Sigmoid colon (tissue), 7 donors: ENCODE measurements at places on chromosomes 7 and 10. TPM values are rescaled to one million over a fixed set of nuclear protein-coding genes. Genes with fewer than 3 reads are reported as not detected.

GRCh38 chr10:93461109-93461806 is 20.9 kb downstream of the MYOF start:
- DNase-seq: peak; percentile 26

DNA sequence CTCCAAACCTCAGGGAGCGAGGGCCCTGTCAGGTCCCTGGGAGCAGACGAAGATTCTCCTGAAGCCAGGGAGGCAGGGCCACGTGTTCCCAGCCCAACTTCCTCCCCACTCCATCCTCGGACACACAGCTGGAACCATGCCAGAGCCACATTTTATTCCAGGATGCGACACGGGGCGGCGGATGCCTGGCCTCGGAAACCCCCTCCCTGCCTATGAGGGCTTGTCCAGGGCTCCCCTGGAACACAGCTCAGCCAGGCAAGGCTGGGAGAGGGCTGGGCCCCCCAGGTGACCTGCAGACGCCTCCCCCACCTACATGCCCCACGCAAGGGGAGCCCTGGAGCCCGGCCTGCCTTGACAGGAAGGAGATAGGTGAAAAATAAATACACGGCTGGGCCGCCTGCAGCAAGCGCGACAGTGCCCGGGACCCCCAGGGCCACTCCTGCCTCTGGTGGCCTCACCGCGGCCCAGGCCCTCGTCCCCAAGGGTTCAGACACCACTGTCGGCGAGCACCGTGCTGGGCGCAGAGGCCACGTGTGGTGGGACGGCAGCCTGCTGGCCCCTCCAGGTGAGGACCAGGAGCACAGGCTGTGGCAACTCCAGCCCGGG is 21.5 kb downstream of the GET4 start:
- no peak for DNase-seq

DNA sequence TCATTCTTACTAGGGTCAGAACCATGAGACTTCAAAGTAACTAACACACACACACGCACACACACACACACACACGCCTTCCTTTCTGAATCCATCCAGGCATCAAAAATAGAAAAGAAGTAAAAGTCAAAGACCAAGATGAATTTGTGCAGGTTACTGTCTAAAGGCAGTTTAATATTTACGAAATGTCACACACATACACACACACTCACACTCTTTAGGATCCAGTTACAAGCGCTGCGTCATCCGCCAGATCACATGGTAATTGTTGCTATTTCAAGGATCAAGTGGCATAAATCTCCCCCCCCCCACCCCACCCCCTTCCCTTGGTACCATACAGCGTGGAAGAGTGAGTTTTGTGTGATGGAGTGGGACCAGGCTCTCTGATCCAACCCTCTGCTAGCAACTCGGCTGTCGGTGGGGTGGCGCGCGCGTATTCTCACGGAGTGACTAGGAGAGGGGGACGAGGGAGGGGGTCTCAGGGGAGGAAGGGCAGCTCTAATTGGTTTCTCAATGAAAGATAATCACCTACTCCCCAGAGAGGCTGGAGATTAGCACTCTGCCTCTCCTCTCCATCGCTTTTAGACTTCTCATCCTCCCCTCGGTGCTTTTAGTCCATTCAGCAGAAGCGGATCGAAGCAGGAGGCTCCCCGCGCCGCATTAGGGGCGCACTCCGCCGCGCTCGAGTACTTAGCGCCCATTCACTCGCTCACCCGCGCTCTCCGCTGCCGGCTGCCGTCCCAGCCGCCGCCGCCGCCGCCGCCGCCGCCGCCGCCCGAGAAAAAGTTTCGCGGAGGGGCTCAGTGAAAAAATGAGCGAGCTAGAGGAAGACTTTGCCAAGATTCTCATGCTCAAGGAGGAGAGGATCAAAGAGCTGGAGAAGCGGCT is 83.5 kb upstream of the PRKG1 start:
- peak; percentile 79 for DNase-seq

DNA sequence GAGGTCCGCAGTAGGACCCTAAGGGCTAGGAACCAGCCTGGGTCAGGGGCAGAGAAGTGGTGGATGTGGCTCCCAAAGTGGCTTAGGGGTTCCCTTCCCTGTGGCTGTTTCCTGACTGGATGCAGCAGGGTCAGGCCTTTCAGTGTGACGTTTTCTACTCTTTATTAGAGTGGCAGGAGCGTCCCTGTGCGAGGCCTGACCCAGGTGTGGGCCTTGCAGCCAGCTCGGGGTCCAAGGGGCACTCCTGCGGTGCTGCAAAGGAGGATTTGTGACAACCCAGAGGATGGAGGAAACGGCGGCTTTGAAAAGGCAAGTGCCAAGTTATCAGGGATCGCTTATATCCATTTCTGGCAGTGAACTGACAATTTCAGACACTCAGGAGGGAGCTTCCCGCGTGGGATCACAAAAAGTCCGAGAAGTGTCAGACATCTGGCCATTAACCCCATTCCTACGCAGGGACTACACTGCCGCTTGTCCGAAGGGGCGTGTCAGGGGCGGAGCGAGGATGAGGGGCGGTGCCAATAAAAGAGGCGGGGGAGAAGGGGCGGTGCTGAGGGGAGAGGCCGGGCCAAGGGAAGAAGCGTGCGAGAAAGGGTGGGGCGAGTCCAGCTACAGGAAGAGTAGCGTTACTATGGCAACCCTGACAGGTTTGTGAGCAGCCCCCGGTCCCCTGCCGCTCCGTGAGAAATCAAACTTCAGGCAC is 98.8 kb upstream of the ZNF722 start:
- DNase-seq: peak; percentile 76

DNA sequence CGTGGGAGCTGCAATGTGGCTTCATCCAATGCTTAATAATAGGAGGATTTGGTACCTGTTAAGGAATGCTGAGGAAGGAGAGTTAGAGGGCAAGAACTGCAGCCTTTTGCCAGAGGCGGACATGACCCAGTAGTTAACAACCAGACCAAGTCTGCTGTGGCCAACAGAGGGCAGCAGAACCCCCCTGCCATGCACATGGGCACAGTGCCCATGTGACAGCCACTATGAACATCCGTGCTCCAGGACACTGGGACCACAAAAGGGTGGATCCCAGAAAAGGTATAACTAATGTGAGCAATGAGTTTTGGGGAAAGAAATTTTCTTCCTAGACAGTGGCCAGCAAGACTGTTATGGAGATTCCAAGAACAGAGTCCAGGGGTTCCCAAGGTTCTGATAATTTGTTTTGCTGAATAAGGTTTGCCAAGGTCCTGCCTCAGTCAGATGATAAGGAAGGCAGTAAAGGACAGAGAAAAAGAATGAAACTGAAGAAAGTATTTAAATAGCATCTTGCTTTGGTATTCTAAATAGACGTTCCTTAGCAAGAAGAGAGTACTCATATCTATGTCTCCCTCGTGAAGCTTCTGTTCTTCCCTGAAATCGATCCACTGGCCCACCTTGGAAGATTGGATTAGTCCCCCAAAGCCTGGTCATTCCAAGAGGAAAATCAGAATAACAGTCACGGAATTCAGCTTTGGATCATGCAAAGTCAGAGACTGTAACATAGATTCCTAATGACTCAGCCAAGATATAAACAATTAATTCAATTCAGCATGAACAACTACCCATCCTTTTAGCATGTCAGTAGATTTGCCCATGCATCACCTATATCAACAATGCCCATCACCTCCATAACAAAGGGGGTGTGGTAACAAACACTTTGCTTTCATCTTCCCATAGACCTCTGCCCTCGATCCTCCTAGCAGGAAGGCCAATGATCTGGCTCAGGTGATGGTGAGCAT is 56.0 kb downstream of the LGI1 start:
- no peak for DNase-seq

DNA sequence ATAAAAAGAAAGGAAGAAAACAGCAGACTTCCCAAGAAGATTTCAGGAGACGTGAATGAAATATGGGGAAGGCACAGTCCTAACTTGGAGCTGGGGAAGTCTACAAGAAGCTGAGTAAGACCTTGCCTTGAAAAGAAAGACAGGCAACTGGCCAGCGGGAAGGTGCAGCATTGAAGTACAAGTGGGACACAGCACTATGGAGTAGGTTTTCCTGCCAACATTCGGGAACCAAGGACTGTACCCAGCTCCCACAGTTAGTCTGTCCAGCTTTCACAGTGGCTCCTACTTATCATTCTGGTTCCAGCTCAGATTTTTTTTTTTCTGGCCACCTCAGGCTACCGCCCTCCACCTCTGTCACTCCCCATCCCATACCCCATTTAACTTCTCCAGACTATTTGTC is 10.0 kb downstream of the HPS1 start:
- no peak for DNase-seq

GRCh38 chr10:110057456-110057855 is 49.7 kb downstream of the ADD3 start:
- DNase-seq: no peak

DNA sequence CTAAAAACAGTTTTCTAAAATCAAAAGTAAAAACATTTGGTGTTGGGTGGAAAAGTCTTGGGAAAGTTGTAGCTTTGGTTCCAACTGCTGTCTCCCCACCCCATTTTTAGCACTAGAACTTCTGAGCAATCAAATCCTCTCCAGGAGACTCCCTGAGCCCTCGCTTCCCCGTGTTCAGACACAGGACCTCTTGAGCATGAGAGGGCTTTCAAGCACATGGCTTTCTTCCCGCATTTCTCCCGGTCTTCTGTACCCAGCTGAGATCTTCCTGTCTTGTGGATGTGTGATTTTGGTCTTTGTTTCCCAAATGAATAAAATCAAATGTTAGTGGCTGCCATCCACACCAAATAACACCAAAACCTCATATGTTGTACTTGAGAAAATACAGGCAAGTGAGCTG is 5.0 kb downstream of the CXCL12 start:
- DNase-seq: peak; percentile 60

GRCh38 chr7:139655305-139655704 is 122.5 kb downstream of the HIPK2 start:
- no peak for DNase-seq

GRCh38 chr10:11023009-11023953 is 5.6 kb downstream of the CELF2 start:
- no peak for DNase-seq

DNA sequence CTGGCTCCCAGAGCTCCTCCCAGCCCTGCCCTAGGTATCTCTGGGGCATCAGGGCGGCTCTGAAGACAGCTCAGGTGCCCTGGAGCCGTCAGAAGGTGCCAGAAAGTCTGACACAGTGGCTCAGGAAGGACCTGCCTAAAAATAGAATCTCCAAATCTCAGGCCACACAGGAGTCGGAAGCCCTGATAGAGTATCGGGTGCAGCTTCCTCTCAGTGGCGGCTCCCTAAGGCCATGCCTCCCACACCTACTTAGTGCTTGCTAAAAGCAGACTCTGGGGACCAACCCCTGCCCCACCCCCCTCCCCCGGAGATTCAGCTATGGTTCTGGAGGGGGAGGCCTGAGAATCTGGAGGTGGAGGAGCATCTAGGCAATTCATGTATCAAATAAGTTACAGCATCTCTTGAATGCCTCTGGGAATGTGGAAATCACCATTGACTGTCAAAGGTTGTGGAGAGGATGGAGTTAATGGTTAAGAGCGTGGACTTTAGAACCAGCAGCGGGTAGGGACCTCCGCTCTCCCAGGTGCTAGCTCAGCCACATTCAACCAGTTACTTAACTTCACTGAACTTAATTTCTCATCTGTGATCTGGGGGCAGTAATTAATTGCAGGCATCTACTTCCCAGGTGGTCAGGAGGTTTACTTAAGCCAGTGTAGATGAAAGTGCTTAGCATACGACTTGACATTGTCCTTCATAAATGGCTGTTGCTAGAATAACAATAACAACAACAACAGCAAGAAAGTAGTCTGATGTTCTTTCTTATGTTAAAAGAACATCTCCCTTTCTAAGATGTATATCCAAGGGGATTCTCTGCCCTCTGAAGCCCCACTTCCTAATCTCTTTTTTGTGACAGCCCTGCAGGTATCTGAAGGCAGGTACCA is 38.6 kb upstream of the MXI1 start:
- DNase-seq: no peak

DNA sequence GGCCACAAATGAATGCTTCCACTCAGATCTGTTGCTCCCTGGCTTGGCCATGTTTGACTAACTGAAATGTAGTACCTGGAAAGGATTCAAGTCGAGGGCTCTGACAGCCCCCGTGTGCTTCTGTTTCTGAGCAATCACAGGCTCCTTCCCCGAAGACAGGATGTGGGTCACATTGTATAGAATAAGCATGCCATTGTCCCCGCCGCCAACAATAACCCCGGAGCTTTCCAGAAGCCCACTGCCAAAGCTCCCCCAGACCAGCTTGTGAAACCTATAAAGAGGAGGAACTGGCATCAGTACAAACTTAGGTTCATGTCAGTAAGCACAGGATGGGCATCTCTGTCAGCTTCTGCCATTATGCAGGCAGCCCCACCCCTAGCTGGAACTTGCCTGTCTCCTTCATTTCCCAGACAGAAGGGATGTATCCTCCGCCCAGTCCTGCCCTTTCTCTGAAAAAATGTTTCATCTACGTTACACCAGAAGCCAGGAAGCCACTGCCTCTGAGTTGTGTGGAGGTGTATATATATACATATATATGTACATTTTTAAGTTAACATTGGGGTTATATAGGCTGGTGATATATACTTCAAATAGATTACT is 10.3 kb downstream of the SEC31B start:
- DNase-seq: no peak

DNA sequence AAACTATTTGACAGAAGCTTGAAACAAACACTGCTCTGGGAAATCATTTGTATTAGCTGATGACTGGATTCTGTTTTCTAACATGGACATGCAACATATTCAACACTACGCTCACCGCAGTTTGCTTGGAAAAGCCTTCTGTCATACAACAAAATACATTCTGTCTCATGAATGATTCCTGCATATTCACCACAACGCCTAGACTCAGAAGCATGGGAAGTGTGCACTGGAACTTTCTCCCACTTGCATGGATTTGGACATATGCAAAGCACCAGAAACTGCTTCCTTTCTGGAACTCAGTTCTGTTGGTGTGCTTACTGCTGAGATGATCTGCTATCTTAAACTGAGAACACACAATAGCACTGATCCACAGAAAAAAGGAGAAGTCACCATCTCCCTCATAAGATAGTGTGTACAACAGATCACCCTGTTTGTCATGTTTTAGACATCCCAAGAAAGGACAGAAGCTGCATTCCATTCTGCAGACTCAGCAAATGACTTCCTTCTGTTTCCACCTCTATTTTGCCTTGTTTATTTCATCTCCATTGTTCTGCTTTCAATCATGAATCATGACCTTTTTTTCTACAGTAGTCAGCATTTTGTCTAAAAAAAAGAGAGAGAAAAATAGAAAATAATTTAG is 115.8 kb downstream of the HTR7 start:
- DNase-seq: no peak

- DNase-seq: no peak
Measured at GRCh38 chr7:3356173-3356572, 55.1 kb downstream of the SDK1 start.

The ACSL5 gene
- 9.4 TPM for total RNA-seq

The TUBB8 gene
- not detected for total RNA-seq

The TMEM176A gene
- 28.1 TPM for total RNA-seq

The PKD1L1 gene
- 0.27 TPM for total RNA-seq

The HPS6 gene
- total RNA-seq: 18.4 TPM

The MGAM2 gene
- total RNA-seq: not detected

The GPR26 gene
- total RNA-seq: not detected

The GNAI1 gene
- 66.0 TPM for total RNA-seq
